ENCODE measurements at places on chromosomes 3 and 15. TPM values are rescaled to one million over a fixed set of nuclear protein-coding genes. Genes with fewer than 3 reads are reported as not detected.

- H3K27ac ChIP-seq: no peak overlapping the region
- H3K4me3 ChIP-seq: no peak overlapping the region
- H3K27me3 ChIP-seq: no peaks in the 10 kb centered on the region
- no peaks in the 10 kb centered on the region for H3K36me3 ChIP-seq
- no peak for DNase-seq
- no peaks in the 10 kb centered on the region for H3K4me1 ChIP-seq
Observed at GRCh38 chr3:143328451-143328850, 208.9 kb downstream of the CHST2 start.

- no peak overlapping the region for H3K27ac ChIP-seq
- no peak overlapping the region for H3K4me3 ChIP-seq
- no peaks in the 10 kb centered on the region for H3K27me3 ChIP-seq
- no peaks in the 10 kb centered on the region for H3K36me3 ChIP-seq
- DNase-seq: no peak
- no peaks in the 10 kb centered on the region for H3K4me1 ChIP-seq
Observed at GRCh38 chr15:41377978-41378377, 24.3 kb downstream of the NDUFAF1 start.

DNA sequence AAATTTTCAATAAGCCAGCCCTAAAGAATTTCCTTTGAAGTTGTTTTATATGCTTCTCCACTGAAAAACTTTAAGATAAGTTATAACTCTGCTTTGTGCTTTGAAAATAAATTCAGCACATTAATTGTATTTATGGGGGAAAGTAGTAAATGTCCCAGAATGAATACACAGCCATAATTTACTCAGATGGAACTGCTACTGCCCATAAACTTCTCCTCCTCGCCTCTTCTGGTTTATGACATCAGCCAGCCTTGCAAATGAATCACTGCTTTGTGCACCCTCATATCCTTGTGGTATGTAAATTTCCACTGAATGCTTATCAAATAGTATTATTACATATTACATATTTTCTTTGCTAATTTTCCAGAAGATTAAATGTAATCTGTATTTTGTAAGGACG, 302.0 kb downstream of the DIPK2A start:
- H3K27ac ChIP-seq: no peak overlapping the region

GRCh38 chr15:59249816-59250215, 43.2 kb downstream of the LDHAL6B start:
- H3K27ac ChIP-seq: no peak overlapping the region
- no peaks in the 10 kb centered on the region for H3K4me1 ChIP-seq
- no peak overlapping the region for H3K4me3 ChIP-seq
- DNase-seq: no peak

DNA sequence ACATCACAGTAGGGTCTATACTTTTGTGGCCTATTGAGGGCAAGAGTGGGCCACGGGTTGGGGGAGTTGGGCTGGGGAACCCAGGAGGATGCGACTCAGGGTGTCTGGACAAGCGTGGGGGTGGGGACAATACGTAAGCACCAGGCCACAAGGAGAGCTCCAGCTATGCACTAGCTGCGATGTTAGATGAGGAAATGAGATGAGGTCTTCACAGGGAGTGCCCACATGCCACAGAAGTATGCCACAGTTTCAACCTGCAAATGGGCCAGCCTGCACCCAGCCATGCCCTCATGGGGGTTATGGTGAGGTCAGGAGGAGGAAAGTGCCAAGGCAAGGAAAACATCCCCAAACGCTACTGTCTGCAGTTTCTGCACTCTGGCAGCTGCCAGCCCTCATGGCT, 30.5 kb downstream of the CACNA2D2 start:
- no peak overlapping the region for H3K27ac ChIP-seq
- no peaks in the 10 kb centered on the region for H3K27me3 ChIP-seq
- DNase-seq: no peak
- no peaks in the 10 kb centered on the region for H3K36me3 ChIP-seq
- H3K4me3 ChIP-seq: no peak overlapping the region

- no peak overlapping the region for H3K4me3 ChIP-seq
- H3K36me3 ChIP-seq: no peaks in the 10 kb centered on the region
- no peak overlapping the region for H3K27ac ChIP-seq
- H3K4me1 ChIP-seq: no peaks in the 10 kb centered on the region
Observed at GRCh38 chr15:41258750-41259471, 27.8 kb downstream of the CHP1 start.

GRCh38 chr3:130299531-130299930, 45.9 kb upstream of the COL6A5 start:
- no peak overlapping the region for H3K27ac ChIP-seq
- H3K36me3 ChIP-seq: no peaks in the 10 kb centered on the region
- DNase-seq: no peak
- no peaks in the 10 kb centered on the region for H3K4me1 ChIP-seq
- H3K4me3 ChIP-seq: no peak overlapping the region
- H3K27me3 ChIP-seq: no peaks in the 10 kb centered on the region

ARPIN gene
- 12.0 TPM for total RNA-seq

GRCh38 chr3:144868506-144868905, 896.9 kb downstream of the DIPK2A start:
- H3K27me3 ChIP-seq: no peaks in the 10 kb centered on the region
- no peaks in the 10 kb centered on the region for H3K36me3 ChIP-seq
- H3K27ac ChIP-seq: no peak overlapping the region
- no peak for DNase-seq
- no peak overlapping the region for H3K4me3 ChIP-seq
- no peaks in the 10 kb centered on the region for H3K4me1 ChIP-seq

- no peaks in the 10 kb centered on the region for H3K27me3 ChIP-seq
- H3K4me1 ChIP-seq: no peaks in the 10 kb centered on the region
- peak overlapping the region; percentile 80 for H3K27ac ChIP-seq
Observed at GRCh38 chr3:119239206-119239820, 1.4 kb downstream of the B4GALT4 start.

DNA sequence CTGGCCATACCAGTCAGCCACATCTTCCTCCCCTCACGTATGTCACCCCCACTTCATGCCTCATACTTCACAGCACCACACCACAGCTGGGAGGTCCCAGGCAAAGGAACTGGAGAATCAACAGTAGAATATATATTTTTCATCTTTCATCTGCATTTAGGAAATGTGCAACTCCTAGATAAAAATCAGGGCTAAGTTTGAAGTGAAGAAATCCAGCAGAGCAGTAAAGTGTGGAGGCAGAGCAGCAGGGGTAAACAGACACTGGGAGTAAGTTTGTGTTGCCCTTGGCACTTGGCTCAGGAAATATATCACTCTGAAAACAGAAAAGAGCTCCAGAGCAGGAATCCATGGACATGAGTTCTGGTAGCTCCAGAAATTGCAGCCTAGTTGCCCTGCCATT, 2.8 kb upstream of the HERC1 start:
- peak overlapping the region; percentile 29 for H3K27ac ChIP-seq
- no peaks in the 10 kb centered on the region for H3K27me3 ChIP-seq
- no peak overlapping the region for H3K4me3 ChIP-seq
- DNase-seq: peak; percentile 18
- no peaks in the 10 kb centered on the region for H3K36me3 ChIP-seq
